ENCODE measurements at places on chromosomes 16 and 17.

DNA sequence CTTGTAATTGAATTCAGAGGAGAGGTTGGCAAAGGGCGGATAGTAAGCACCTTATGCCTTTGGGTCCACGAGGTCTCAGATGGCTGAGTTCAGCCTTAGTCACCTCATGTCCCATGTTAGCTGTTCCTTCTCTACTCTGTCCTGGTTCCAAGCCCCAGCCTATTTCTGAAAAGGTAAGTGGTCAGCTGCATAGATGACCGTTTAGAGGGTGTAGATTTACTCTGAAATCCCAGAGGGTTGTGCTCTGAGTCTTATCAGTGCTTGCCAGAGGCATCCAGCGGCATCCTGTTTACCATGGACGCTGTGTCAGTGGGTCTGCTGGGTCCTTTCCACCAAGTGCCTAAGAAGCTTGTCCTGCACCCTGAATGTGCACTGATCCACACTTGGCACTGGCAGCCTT lies 1.9 kb downstream of the ZNF778 start:
- no peak for DNase-seq

GRCh38 chr16:86229866-86230656 lies 280.3 kb upstream of the FOXF1 start:
- no peak for DNase-seq

- peak; percentile 91 for DNase-seq
Observed at GRCh38 chr17:8685381-8685780, 54.9 kb upstream of the MYH10 start.

DNA sequence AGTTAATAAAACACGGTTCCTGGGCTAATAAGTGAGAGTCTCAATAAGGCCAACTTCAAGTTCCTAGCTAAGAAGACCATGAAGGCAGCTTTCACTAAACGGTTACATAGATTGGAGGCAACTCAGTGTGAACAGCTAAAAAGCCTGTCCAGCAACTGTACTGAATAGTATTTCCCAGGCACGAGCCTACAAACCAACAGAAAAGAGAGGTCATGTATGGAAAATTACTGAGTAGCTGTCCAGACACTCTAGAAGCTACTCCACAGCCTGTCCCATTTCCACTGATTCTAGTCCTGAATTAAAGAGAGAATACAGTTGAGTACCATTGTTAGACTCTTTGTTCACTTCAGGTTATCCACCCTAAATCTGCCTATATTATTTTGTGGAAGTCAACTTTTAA lies 36.5 kb upstream of the C17orf78 start:
- DNase-seq: no peak

GRCh38 chr16:28587386-28587785 lies 9.5 kb downstream of the SULT1A2 start:
- no peak for DNase-seq

- DNase-seq: no peak
Observed at GRCh38 chr16:9527976-9528375, 436.5 kb downstream of the HAPSTR1 start.

DNA sequence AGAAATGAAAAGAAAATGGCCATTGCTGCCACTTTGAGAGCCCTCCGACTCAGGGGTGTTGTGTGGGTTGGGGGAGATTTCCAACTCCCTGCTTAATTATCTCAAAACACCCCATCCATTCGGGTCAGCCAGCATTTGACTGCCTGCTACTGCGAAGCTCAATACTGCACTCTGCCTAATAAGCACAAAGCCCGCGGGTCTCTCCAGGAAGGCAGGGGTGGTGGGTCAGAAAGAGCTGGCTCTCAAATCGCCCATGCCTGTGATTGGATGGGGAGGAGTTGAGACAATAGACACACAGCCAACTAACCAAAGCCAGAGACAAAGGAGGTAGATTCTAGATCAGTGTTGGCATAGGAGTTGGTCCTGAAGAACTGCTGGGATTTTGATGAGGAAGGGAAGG lies 2.3 kb upstream of the XAF1 start:
- DNase-seq: peak; percentile 19

DNA sequence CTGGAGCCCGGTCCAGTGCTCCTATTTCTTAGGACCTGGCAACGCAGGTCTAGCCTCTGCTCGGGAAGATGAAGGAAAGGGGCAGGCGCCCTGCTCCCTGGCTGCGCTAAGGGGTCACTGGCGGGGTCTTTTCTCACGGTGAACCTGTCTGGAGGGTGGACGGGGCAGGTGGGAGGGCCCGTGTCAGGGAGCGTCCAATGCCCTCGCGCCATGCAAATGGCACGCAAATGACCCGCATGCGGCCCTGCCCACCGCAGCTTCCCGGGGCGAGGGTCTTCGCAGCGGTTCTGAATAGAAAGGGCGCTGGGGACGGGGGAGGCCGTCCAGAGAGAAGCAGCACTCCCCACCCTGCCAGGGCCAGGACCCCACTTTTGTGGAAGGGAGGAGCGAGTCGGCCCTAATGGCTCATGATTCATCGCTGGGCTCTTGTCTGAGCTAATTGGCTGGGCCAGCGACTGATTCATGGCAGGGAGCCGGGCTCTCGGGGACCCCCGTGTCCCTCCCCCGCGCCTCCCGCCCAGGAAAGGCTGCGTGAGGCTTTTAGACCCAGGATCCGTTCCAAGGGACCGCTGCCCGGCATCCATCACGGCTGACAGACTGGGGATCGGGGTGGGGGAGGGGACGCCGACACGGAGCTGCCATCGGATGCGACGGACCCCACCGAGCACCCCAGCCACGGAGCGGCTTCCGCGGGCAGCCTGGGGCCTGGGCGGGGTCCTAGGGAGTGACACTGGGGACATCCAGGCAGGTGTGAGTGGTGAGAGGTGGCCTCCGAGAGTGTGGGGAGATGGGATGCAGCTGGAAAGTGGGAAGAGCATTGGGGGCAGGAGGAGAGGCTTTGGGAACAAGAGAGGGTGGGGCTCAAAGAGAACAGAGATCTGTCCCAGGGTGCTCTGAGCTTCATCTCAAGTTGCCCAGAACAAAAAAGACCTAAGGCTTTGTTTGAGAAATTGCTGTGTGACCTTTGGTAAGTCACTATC lies 25.0 kb upstream of the NGFR start:
- DNase-seq: no peak
